ENCODE measurements at places on chromosomes 6 and 20.

- no peak for DNase-seq
Measured at GRCh38 chr6:36839749-36840431, 646 bp upstream of the CPNE5 start.

- DNase-seq: no peak
Measured at GRCh38 chr6:122428781-122429180, 29.3 kb downstream of the HSF2 start.

DNA sequence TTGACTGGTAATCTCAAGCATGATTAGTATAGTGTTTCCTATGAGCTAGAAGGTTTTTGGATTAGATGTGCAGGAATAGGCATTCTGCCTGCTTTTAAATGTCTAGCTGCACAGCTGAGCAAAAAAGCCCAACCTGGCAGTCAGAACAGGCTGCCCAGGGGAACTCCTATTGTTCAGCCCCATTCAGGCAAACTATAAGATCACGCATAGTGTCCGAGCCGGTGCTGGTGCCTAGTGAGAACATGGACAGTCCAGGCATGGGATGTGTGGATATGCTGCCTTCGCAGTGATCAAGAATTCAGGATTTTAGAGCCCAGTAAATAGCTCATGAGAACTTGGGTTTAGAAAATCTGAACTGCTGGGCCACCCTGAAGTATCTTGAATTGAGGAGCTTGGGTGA lies 348.8 kb downstream of the UTRN start:
- no peak for DNase-seq

- no peak for DNase-seq
Measured at GRCh38 chr20:22579119-22579427, 5.3 kb downstream of the FOXA2 start.

- no peak for DNase-seq
Measured at GRCh38 chr6:77362055-77362454, 101.2 kb downstream of the HTR1B start.

DNA sequence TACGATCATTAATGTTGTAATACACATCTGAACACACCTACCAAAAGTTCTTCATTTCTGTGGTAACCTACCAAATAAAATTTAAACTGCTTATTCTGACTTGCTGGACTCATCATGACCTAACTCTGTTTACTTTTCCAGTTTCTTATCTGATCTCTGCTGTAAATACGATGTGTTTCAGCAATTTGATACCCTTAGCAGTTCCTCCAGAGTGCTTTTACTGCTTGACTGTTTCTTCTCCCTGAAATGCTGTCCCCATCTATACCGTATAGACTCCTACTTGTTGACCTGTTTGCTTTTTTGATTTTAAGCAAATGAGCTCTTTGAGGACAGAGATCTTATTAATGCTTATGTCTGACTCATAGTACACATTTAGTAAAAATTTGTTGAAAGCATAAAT lies 119.5 kb downstream of the SCAF8 start:
- DNase-seq: no peak

- DNase-seq: no peak
Measured at GRCh38 chr6:170279977-170280688, 10.7 kb downstream of the DLL1 start.

DNA sequence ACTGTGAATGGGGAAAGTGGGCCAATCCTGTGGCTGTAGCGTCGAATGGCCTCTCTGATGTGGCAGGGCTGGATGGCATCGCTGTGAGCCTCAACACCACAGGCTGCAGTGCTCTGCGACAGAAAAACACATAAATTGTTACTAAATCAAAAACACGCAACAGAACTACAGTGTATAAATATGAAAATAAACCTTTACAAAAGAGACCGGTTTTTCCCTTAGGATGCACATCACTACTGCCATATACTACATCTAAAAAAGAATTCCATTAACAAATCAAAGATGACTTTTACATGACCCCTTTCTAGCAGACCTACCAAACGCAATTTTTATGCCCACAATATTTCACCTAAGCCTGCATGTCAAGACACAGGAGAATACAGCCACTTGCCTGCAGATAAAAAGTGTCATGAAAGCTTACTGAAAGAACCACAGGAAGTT lies 395.5 kb upstream of the RUNX2 start:
- DNase-seq: no peak

GRCh38 chr6:41023114-41023513 lies 15.9 kb downstream of the UNC5CL start:
- DNase-seq: no peak

GRCh38 chr6:130371921-130372420 lies 6.2 kb downstream of the TMEM200A start:
- DNase-seq: no peak

DNA sequence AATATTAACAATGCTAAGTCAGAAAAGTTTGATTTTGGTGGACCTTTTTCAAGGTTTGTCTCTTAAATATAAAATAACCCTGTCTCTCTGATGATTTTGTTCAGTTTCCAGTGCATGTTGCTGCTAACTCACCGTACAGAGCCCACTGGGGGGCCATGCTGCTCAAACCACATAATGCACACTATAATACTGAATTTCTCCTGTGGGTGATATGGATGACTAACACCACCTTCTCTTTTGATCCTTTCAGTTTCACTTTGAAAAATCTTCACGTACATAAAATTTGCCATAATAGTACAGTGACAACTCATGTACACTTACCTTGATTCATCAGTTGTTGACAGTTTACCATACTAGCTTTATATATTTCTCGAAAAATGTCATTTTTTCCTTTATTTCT lies 506.6 kb upstream of the MAN1A1 start:
- no peak for DNase-seq

DNA sequence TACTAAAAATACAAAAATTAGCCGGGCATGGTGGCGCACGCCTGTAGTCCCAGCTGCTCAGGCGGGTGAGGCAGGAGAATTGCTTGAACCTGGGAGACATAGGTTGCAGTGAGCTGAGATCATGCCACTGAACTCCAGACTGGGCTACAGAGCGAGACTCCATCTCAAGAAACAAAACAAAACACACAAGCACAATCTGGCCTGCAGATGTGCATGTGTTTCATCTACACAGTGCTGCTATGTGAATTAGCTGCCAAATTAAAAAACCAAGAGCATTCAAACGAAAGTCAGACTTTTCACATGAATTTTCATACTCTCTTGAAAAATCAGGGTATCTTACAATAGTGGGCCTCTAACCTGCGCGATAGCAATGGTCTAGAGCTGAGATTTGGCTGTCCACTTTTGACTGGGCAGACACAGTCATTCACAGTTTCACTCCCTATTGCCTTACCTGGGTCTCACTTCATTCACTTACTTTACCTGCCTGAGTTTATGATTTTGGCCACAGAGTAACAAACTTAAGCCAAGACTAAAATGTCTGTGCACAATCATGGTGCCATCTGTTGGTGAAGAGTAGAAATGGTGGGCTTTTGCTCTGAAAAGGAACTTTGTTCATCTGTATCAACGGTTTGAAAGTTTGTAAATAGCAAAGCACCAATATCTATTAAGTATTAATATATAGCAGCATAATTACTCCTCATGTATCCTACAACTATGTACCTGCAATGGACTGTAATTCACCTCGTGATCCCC lies 138.5 kb upstream of the UST start:
- DNase-seq: no peak

DNA sequence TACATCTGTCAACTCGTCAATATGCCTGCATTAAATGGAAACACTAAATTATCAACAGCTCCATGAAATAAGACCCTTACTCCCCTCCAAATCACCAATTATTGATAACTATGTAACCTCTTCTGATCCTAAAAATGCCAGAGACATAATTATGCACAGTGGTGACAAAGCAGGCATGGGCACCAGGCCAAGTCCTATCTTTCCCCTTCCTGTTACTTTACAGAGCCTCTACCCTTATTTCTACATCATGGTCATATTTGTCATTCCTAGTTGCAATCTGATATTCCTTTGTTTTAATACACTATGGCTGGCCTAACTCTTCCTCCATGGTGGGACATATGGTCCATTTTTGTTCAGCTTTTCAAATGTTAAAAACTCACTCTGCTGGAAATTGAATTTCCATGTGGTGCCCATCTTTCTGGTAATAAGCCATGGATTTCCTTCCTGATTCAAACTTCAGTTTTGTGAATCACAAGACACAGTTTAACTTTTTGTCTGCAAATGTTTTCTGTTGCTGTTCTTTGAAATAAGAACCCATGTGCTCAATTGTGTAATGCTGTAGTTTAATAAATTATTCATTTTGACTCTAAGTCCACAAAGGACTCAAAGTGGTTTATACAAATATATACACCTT lies 41.8 kb upstream of the ARFGEF2 start:
- no peak for DNase-seq

DNA sequence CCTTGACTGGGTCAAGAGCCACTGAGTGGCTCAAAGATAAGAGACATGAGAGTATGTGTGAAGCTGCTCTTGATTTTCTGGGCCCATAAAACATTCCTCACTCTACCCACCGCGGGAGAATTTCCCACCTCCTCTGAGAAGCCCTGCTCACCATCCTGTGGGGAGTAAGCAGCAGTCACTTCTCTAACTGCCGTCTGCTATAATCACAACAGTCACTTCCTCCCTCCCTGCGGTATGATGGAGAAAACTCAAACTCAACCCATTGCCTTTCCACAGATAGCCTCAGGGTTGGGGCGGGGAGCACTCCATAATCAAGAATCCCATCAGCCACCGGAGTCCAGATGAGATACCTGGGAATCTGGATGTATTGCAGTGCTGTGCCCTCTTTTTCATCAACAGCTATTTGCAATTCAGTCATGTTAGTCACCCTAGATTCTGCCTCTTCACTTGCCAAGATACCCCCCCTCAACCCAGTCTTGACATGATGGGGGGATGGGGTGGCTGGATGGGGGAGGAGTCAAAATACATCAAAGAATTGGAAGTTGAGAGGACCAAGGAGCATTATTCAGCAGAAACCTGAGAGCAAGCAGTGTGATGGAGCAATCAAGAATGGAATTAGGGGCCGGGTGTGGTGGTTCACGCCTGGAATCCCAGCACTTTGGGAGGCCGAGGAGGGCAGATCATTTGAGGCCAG lies 5.1 kb downstream of the MOCS1 start:
- DNase-seq: no peak

DNA sequence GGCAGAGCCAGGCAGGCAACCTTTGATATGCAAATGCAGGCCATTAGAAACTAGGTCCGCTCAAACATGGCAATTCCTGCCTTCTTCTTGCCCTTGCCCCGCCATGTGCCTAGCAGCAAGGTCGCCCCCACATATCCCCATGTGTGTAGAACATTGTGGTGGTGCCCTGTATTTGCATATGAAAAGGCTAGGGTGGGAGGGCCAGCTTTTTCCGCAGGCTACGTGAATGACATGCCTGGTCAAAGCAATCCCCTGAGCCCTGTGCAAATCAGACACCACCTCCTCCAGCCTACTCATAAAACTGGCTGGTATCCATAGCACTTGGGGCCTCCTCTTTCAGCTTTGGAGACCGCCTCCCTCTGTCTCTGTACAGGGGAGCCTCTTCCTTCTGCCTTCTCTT lies 31.6 kb downstream of the GSTA2 start:
- no peak for DNase-seq

- no peak for DNase-seq
Measured at GRCh38 chr6:17035257-17036064, 66.4 kb upstream of the STMND1 start.

DNA sequence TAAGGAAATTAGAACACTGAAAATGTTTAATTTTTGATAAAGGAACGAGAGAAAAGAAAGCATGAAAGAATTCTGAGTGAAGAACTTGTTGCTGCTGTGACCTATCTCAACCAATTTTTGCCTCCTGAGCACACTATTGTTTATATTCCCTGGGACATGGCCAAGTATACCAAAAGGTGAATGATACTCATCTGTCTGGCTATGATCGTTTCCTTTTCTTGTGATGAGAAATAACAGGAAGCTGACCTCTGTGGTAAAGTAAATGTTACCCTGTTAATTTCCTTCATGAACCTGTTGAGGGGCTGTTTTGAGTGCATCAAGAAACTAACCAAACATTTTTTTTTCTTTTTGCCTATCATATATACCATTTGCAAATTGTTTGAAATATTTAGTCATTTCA lies 69.1 kb downstream of the FIG4 start:
- no peak for DNase-seq

DNA sequence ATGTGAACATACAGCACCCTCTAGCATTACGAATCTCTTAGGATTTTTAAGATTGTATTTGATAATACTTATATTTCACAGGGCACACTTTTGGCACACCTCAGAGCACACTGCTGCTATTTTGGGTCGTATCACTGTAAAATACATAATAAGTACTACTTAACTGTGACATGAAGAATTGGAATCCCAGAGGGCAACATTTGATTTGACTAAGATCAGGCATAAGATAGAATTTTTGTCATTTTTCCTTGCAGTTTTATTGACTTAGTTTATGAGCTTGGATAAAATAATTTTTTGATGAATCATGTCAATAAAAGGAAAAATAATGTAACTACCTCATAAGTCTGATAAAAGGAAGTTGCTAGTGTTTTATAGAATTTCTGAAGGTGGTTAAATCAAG lies 22.4 kb downstream of the MRS2 start:
- no peak for DNase-seq

- DNase-seq: no peak
Measured at GRCh38 chr20:44704551-44704971, 10.6 kb upstream of the CCN5 start.

DNA sequence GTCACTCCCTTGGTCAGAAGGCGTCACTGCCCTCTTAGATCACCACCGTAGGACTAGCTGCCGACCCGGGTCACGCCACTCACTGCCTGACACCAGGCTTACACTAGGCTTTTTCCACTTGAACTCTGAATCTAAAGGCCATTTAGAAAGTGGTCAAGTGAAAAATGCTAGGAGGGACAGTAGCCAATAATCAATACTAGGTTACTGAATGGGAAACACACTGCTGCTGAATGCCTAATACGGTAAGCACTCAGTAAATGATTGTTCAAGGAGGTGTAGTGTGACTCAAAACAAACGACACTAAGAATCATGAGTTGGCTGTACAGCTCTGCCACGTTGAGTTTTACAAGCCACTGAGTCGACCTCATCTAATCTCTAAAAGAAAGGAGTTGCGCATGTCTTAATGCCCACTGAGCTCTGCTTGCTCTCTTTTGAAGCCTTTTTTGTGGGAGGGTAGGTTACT lies 760 bp upstream of the IBTK start:
- no peak for DNase-seq

GRCh38 chr6:5968817-5969734 lies 37.6 kb downstream of the NRN1 start:
- no peak for DNase-seq

GRCh38 chr6:126312013-126312665 lies 27.8 kb upstream of the CENPW start:
- no peak for DNase-seq

- no peak for DNase-seq
Measured at GRCh38 chr6:158567152-158567551, 7.3 kb downstream of the TMEM181 start.

GRCh38 chr6:12029979-12030737 lies 18.0 kb downstream of the HIVEP1 start:
- DNase-seq: no peak

- DNase-seq: peak; percentile 90
Measured at GRCh38 chr20:1888796-1889463, 6.3 kb upstream of the SIRPA start.

- DNase-seq: no peak
Measured at GRCh38 chr6:21186479-21187055, 407.0 kb upstream of the SOX4 start.
